ENCODE measurements at places on chromosomes 12 and 14.

DNA sequence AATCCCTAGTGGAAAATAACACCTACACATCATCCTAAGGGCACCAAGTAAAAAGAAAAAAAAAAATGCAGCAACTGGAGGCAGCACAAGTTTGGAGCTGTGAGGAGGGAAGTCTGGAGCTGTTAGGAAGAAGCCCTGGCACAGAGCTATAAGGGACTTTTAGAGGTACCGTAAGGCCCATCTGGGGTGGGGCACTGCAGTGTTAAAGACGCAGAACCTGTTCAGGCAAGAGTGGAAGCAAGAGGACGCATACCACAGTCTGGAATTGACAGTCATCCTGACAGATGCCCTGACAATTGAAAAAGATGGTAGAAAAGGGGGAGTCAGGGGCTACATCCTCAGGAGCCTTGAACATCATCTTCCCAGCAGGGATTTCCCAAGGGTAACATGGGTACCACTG, 195.9 kb upstream of the PLEKHG7 start:
- DNase-seq: no peak

- no peak for DNase-seq
These were observed 51.1 kb downstream of the ITPK1 start for GRCh38 chr14:93064411-93065271.

GRCh38 chr12:39157696-39158342, 252.4 kb upstream of the CPNE8 start:
- DNase-seq: no peak

DNA sequence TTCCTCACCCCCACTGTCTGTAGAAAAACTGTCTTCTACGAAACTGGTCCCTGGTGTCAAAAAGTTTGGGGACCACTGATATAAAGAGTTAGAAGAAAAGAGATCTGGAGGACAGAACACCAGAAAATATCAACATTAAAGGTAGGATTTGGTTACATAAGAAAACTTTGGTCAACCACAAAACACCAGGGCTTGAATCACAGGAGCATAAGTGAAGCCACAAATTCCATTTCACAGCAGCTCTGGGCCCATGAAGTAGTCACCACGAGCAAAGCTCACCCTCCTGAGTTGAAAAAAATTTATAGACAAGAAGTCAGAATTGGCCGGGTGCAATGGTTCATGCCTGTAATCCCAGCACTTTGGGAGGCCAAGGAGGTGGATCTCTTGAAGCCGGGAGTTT, 19.4 kb downstream of the RALGAPA1 start:
- no peak for DNase-seq

DNA sequence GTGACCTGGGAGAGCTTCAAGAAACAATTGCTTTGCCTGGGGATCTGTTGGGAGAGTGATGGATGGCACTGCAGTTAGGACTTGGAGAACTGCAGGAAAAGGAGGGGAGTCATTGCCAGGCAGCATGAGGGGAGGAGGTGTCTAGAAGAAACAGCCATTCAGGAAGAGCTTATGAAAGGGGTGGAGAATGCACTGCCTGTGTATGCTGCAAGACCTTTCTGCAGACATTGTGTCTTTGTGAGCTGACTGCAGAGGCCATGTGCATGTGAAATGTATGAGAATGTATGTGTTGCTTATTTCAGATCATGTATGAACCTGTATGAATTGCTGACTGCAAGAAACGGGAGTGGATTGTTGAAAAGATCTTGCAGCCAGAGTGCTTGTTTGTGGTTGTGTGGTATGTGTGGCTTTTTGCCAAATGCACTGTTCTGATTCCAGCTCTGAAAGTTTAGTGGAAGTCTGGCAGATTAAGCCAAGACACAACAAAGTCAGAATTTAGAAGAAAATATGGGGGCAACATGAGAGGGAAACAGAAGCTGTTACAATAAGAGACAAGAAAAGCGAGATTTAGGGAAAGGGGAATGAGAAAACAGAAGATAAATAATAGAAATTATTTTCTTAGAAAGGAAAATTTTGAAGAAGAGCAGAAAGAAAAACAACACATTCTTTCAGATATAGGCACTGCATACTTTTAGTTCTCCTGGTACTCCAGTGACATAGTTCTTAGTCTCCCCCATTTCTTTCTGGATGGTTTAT, 9.8 kb upstream of the RIMKLB start:
- DNase-seq: no peak

- DNase-seq: no peak
These were observed 163.4 kb downstream of the GARIN6 start for GRCh38 chr12:99810718-99811593.

- no peak for DNase-seq
These were observed 62.3 kb upstream of the RFLNA start for GRCh38 chr12:124232654-124232987.

DNA sequence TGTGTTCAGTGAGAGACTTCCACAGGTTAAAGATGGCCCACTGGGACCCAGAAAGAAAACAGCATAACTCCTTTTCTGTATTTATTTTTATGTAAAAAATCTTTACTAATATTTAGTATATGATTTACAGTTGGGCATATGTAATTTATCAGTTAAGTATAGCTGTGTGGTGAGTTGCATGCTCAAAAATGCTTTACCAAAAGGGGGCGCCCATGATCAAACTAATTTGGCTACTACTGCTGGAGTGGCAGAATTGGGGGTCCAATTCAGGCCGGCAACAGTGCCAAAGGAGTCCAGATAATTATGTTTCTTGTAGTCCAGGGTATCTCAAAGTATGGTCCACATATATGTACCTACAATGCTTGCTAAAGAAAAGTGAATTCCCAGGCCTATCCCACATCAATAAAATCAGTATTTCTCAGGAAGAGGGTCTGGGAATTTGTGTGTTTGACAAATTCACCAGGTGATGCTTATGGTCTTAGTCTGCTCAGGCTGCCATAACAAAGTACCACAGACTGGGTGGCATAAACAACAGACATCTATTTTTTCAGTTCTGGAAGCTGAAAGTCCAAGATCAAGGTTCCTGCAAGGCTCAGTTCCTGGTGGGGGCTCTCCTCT, 152.0 kb downstream of the KTN1 start:
- DNase-seq: peak; percentile 37

DNA sequence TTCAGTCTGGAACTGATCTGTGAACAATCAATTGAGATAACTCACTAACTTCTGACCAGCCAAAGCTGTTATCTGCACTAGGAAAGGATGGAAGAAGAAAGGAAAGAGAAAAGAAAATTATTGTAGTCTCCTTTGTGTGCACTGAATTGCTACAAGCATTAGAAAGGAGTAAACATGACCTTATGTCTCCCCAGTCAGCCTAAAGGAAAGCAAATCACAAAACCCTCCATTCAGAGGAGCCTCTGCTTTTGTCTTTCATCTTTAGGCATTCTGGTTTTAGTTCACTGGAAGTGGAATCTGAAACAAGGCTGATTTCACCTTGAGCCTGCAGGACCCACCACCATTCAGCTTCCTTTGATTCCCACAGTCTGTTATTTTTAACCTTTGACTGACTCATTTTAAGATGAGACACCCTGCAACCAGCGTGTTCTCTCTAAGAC, 26.0 kb downstream of the TBX3 start:
- DNase-seq: no peak

- DNase-seq: no peak
These were observed 107.5 kb downstream of the ADGRD1 start for GRCh38 chr12:131061041-131061806.

GRCh38 chr12:121775501-121775900, 18.0 kb downstream of the RHOF start:
- no peak for DNase-seq

GRCh38 chr14:95471476-95471875, 45.0 kb downstream of the SYNE3 start:
- no peak for DNase-seq

GRCh38 chr14:65847075-65847847, 434.7 kb downstream of the FUT8 start:
- DNase-seq: peak; percentile 45

GRCh38 chr12:121222847-121223246, 12.9 kb downstream of the P2RX4 start:
- no peak for DNase-seq

DNA sequence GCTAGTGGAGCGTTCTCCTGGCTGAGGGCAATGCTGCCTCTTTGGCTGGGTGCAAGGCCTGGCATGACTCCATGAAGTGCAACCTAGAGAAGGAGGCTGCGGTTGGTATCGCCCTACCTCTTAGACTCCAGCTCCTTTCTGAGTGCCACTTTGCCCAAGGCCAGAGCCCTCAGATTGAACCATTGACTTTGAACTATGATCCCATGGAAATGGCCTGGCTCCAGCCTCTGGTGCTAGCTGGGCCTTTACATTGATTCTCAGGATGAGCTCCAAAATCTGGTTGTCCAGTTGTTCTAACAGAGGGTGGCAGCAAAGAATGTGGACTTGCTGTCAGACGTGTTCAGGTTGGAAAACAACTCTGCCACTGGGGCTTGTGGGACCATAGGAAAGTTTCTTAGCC, 16.1 kb upstream of the SMOC1 start:
- no peak for DNase-seq

DNA sequence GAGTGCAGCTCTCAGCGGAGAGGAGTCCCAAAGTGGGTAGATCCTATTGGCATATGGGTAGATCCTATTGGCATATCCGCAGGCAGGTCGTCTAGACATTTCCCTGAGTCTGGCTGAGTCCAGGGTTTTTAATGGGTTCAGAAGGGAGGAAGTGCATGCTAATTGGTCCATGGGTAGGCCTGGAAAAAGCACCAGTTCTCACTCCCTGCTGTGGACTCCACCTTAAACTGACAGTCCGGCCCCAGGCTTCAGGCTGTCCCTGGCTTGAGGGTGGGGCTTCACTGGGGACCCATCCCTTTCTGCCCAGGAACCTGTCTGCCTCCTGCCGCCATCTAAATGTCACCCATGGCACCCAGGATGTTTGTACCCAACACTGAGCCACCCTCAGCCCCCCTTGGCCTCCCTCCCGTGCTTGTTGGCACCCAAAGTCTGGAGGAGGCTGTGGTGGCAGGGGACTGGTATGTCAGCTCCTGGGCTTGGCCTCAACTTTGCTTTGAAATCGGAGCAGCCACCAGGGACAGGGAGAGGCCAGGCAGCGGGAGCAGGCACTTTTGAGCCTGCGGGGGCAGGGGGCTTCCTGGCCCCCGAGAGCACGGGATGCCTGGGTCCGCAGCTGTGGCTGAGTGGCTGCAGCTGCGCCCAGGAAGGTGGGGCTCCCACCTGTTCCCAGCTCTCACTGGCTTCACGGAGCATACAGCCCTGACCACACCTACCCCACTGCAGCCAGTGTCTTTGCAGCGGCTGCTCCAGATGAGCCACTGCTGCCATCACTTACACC, 29.6 kb upstream of the YAF2 start:
- DNase-seq: no peak

DNA sequence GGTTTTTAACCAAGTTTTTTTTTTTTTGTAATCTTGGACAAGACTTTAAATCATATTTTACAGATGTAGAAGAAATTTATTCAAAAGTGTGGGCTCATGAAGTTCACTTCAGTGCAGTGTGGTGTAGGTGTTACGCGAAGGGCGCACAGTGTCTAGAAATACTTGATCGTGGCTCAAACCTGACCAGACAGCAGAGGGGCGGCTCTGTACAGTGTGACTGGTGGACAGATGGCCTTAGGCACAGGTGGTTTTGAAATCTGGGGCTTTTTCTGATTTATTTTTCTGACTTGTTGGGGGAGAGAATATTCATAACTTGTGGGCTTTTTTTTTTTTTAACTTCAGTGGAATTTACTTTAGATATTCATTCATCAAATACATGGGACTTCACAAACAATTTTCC, 179.2 kb downstream of the PELI2 start:
- no peak for DNase-seq
